ENCODE measurements at places on chromosomes 2 and 18.

GRCh38 chr2:198327526-198327925 is 523.1 kb downstream of the PLCL1 start:
- no peak for DNase-seq

DNA sequence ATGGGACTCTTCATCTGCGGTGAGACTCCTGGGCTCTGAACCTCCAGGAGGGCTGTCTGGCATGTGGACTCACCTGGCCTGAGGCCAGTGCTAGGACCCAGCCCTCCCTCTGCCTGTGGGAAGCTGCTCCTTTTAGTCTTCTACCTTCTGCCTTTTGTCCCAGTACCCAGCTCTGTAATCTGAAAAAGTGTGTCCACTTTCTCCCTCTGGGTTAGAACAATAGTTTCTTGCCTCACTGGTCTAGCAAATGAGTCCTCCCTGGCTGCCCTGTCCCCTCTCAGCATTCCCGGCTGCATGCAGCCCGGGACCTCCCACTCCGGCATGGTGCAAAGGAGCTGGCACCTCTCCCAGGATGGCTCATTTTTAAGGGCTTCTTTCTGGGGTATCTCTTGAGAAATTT is 25.9 kb downstream of the GKN2 start:
- DNase-seq = no peak

GRCh38 chr2:10592652-10593051 is 97.1 kb downstream of the NOL10 start:
- DNase-seq = no peak

GRCh38 chr18:26460449-26461091 is 87.8 kb downstream of the KCTD1 start:
- DNase-seq = peak; percentile 16

- no peak for DNase-seq
Observed at GRCh38 chr18:9811978-9812377, 73.8 kb upstream of the TXNDC2 start.
